ENCODE measurements at places on chromosomes 4 and X.
A peak's percentile ranks its signal among the peaks of the same experiment; 100 is the strongest.

DNA sequence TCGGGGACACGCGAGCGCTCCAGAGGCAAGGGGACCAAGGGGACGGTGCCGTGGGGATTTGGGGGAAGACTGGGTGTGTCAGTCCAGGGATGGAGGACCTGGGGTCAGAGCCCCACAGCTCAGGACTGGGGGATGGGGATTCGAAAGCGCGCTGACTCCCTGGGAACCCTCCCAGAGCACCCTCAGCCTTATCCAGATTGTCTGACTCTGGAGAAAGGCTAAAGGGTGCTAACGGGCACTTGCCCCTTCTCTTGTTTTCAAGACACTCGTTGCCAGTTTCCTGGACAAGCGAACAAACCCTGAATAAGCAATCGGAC, 1.1 kb downstream of the DOCK11 start:
- no peak for DNase-seq

DNA sequence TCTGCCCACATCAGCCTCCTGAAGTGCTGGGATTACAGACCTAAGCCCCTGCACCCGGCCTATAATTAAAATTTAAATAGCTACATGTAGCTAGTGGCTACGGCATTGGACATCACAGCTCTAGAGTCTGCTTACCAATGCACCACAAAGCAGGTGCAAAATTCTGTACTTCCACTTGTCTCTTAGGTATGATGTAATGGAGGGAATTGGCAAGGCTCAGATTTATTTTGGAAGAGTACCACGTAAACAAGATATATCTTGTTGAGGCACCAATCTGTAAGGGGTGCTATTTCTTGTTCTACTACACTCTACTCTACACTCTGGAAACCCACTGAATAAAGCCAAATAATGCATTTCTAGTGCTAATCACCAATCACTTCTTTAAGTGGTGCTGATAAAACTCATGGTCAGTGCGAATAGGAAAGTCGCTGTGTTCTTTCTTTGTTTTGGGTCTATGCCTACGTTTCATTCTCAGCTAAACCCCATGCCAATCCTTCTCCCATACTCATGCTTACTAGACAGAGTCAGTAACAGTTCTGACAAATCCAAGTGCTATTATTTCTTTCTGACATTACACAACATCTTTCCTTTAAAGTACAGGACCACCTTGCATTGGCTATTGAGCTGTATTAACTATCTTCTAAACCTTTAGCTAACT, 92.3 kb downstream of the GC start:
- no peak for DNase-seq

DNA sequence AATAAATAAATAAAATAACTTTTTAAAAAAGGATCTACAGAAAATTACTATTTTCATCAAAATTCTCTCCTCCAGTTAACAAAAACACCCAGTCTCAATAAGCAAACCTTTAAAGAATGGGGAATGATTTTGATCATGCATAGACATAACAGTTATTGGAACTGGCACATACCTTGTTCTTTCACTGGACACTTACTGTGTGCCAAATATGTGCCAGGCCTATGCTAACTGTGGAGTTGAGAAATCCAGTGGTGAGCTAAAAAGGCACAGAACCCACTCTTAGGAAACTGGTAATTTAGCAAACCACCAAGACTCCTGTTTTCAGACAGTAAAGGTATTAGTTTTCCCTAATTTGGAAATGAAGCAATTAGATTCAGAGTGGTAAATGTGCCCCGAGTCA, 39.1 kb downstream of the CLOCK start:
- DNase-seq: no peak

- DNase-seq: no peak
These were observed 209.9 kb downstream of the SHROOM3 start for GRCh38 chr4:76644831-76645485.

DNA sequence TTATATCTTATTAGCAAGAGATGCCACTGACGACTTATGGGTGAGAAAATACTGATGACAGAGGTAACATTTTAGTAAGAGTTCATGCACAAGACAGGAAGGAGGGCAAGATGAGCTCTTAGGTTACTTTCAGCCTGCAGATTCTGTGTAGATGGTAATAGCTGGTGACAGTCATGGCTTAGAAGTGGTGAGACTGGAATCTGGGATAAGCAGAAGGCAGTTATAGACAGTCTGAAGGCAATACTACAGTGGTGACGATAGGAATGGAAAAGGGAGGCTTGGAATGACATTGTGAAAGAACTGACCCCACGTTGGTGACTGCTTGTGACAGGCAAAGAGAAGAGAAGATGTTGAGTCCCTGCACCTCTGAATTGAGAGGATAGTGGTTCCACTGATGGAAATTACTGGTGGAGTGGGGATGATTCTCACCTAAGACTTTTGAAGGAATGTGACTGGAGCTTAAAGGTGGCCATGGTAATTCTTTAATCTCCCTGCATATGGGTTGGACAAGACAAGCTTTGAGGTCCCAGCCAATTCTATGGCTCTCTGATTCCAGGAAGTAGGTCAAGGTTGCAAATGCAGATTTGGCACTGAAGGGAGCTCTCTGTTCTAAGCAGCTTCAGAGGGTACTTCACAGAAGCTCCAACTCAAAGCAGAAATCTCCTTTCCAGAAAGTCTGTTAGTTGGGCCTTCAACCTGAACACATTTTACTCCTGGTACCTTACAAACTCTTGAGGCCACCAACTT, 99.7 kb downstream of the RASL11B start:
- no peak for DNase-seq

GRCh38 chr4:108796173-108796572, 33.3 kb upstream of the ETNPPL start:
- DNase-seq: no peak

DNA sequence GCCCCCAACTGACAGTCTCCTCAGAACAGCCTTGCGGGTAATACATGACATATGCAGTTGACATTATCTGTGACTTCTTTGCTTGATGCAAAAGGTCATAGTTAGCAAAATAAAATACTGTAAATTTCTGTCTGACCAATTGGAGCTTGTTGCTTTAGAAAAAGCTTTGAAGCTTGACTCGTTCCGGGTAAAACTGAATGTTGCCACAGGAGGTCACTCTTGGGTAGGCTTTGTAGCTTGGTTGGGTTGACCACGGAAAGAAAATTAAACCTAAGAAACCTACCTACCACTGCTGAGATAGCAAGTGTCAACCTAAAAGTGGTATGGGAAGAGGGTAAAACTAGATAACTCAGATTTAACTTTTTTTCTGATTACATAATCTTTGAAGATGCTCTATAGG, 23.2 kb downstream of the PRPS2 start:
- DNase-seq: peak; percentile 44

GRCh38 chr4:71732706-71733105, 51.2 kb downstream of the GC start:
- DNase-seq: peak; percentile 14

- no peak for DNase-seq
These were observed 1.4 kb downstream of the SPATA4 start for GRCh38 chr4:176193938-176194337.

DNA sequence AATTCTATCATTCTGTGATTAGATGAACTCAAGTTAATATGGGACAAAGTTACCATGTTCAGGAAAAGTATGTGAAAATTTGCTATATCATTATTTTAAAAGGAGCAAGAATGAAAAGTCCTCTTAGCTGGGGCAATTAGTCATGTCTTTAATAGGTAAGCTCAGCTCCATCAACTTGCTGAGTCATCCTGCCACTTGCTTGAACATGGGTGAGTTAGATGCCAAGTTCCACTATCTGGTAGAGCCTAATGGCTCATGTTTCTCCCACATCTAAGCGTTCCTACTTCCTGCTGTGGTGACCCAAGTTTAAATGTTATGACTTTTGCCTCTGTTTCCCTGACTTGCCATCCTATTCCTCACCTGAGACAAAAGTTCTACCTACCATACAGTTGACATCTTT, 276.8 kb downstream of the ZNF674 start:
- DNase-seq: no peak

- DNase-seq: no peak
These were observed 166.6 kb upstream of the DKK2 start for GRCh38 chr4:107202744-107203143.

- DNase-seq: no peak
These were observed 198.0 kb downstream of the GALNTL6 start for GRCh38 chr4:172011196-172011595.

DNA sequence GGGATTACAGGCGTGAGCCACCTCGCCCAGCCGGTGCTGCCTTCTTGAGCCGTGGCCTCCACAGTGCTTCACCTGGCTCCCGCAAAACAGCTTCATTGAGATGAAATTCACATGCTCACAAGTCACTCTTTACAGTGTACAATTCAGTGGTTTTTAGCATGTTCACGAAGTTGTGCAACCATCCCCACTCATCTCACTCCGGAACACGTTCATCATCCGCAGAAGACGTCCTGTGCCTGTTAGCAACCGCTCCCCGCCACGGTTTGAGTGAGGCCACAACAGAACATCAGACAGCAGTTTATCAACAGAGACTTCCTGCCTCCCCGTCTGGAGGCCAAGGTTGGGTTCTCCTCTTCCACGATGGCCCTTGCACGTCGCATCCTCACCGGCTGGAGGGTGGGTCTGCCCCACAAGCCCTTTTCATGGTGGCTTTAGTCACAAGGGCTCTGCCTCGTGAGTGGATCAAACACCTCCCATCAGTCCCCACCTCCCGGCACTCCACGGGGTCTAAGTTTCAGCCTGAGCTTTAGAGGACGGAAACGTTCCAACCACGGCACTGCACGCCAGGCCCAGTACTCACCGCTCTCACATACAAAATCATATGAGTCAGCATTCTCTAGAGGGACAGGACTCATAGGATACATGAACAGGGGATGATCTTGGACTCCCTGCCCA, 29.6 kb upstream of the SPON2 start:
- DNase-seq: no peak

DNA sequence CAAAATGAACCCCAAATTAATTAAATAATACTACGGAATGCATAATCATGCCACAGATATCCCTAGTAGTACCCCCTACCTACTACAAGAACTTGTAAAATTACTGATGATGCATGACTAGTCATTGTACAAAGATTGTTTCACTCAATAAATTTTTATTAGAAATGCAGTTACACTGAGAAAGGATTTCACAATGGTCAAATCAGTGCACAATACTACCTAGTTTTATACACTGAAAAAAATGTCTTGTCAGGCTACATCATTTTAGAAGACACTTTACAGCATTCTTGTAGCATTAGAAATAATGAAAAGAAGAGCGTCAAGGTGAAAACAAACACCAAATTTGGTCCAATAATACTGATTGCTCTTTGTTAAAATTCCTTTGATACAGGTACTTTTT, 178.8 kb downstream of the GPM6A start:
- DNase-seq: no peak

DNA sequence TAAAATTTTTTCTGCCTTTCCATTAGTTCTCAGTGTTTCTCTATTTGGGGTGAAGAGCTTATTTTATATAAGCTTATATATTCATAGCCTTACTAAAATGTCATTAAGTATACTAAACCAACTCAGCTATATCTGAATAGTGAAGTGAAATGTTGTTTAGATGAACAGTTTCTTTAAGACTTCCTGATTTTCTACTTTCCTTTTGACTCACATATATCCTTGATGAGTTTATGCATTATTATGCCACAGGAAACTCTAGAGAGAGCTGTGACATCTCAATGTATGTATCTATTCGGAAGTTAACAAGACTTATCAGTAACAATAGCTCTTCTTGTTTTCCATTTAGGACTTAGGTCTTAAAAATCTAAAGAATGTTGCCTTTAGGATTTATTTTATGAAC, 1491.8 kb upstream of the IGFBP7 start:
- DNase-seq: no peak

DNA sequence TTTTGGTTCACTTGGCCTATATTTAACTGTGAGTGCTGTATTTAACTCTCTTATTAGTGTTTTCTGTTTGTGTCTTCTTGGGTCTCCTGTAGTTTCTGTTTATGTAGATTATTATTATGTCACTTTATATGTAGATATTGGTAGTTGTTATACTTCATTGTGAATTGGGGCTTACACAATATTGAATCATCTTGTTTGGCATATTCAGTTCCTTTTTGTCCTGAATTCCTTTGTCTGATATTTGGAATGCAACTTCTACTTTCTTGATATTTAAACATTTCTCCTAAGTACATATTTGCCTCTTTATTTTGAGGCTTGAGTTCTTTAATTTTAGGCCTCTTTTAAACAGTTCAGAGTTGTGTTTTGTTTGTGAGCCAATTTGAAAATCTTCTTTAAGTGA, 544.8 kb upstream of the ADGRL3 start:
- DNase-seq: no peak

GRCh38 chr4:112213091-112213490, 18.5 kb upstream of the AP1AR start:
- DNase-seq: no peak

DNA sequence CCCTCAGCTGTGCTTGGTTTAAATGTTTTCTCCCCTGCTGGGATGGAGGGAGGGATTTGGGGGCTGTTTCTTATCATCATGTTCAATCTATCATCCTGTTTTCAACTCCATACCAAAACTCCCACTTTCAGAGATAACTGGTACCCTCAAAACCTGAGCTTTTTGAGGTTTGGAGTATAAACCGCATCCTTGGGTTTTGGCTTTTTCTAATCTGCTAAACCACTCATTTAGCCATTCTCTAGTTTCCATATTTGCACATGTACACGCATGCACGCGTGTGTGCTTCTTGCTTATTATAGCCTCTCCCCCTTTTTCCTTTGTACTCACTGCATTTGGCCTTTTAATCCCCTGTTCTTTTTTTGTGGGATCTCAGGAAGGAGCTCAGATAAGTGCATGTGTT, 116.7 kb upstream of the TEX13D start:
- DNase-seq: no peak

GRCh38 chr4:70721747-70722146, at the start of gene RUFY3:
Gene RUFY3 (plus strand): TSS chr4:70721964. CDS start chr4:70722574, 610 bp downstream.
- peak; percentile 89 for DNase-seq

DNA sequence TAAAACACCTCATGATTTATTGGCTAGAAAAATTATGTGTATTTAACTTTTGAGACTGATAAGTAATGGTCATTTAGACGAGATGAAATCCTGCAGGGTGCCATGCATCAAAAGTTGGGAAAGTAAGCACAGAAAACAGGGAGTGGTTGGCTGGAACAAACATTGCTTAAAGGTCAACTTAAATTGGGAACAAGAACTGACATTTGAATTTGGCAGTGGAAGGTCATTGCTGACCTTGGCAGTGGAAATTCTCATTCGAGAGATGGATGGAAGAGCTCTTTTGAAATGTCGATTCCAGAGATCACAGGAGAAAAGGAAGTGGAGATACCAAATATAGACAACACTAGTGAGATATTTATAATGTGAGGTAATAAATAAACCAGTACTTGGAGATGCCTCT, 572.8 kb downstream of the TRAM1L1 start:
- no peak for DNase-seq

- DNase-seq: no peak
These were observed 66.8 kb upstream of the TMEM164 start for GRCh38 chrX:109936114-109936513.

- peak; percentile 48 for DNase-seq
These were observed 1.2 kb upstream of the CDK16 start for GRCh38 chrX:47217121-47217851.

GRCh38 chr4:137069473-137069872, 462.8 kb downstream of the PCDH18 start:
- no peak for DNase-seq

- no peak for DNase-seq
These were observed 26.6 kb downstream of the ZRSR2 start for GRCh38 chrX:15816886-15817285.

- no peak for DNase-seq
These were observed 509.6 kb downstream of the MID1IP1 start for GRCh38 chrX:39310891-39311290.

- no peak for DNase-seq
These were observed 590 bp downstream of the GABRA2 start for GRCh38 chr4:46389301-46389775.

All from amniotic stem cell (primary cell).